ENCODE measurements at places on chromosomes 1 and 21. TPM values are rescaled to one million over a fixed set of nuclear protein-coding genes. Genes with fewer than 3 reads are reported as not detected.

Gene NBL1
- polyA plus RNA-seq, result 59.3 TPM

DNA sequence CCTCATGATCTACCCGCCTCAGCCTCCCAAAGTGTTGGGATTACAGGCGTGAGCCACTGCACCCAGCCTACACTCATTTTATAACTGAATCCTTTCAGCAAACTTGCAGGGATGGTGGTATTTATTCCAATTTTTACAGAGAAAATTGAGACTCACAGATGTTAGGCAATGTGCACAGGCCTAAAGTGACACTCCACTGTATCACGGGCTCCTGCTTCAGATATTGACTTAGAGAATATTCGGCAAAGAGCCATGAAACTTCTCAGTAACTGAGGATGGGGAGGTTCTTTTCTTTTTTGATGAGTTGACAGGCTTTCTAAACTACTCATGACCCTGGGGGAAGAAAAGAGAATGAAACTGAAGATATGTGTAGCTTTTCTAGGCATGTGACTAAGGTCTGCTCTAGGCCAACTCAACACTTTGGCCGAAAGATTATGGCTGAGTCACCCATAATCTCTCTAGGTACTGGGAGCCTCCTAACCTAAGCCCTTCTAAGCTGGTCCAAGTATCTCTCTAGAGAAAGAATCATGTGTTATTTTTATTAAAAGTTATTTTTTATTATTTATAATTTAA lies 19.9 kb upstream of the PTCH2 start:
- DNase-seq, result peak; percentile 56

- DNase-seq, result no peak
Observed at GRCh38 chr1:180428782-180429695, 73.3 kb downstream of the ACBD6 start.

GRCh38 chr1:27144920-27145661 lies 9.8 kb downstream of the SLC9A1 start:
- peak; percentile 87 for DNase-seq

GRCh38 chr1:40036574-40036973 lies 4.0 kb upstream of the CAP1 start:
- peak; percentile 84 for DNase-seq

GRCh38 chr1:235918465-235918864 lies 51.8 kb upstream of the LYST start:
- no peak for DNase-seq

GRCh38 chr1:16145030-16145661 lies 10.7 kb downstream of the EPHA2 start:
- DNase-seq, result no peak

Measured in fibroblast of lung (primary cell).